Smooth muscle cell of the pulmonary artery (primary cell): ENCODE measurements at places on chromosomes 12 and 14. TPM values are rescaled to one million over a fixed set of nuclear protein-coding genes. Genes with fewer than 3 reads are reported as not detected.

NAV3 gene
- 94.9 and 132 TPM in 2 replicates for total RNA-seq

SLC7A8 gene
- 8.0 and 8.6 TPM in 2 replicates for total RNA-seq

EXD2 gene
- total RNA-seq, result 19.2 and 23.3 TPM in 2 replicates

PTCSC3 gene
- not detected in 2 replicates for total RNA-seq
